Upper lobe of right lung (tissue), 1 donor: ENCODE measurements at places on chromosomes 11 and 22. TPM values are rescaled to one million over a fixed set of nuclear protein-coding genes. Genes with fewer than 3 reads are reported as not detected.

Gene KRTAP5-7
- 0.46 TPM for total RNA-seq

Gene NLRP14
- not detected for total RNA-seq

Gene OR4D5
- total RNA-seq: not detected

Gene TEAD1
- 72.3 TPM for total RNA-seq

Gene CST6
- total RNA-seq: 23.7 TPM

Gene NAALADL1
- total RNA-seq: 10.0 TPM

Gene BCO2
- total RNA-seq: 7.7 TPM

Gene SLC6A5
- total RNA-seq: not detected

Gene CCDC157
- total RNA-seq: 2.7 TPM

Gene SCGB1C1
- not detected for total RNA-seq

Gene OR9Q1
- not detected for total RNA-seq

Gene FSHB
- total RNA-seq: not detected

Gene KLHL22
- 23.3 TPM for total RNA-seq

Gene OR52A1
- total RNA-seq: not detected

Gene CCDC89
- total RNA-seq: 1.2 TPM

Gene ADAMTS8
- 39.1 TPM for total RNA-seq

Gene OR5B21
- total RNA-seq: not detected

Gene TMEM86A
- 6.3 TPM for total RNA-seq

Gene FIBIN
- 27.3 TPM for total RNA-seq

Gene SHISAL1
- 1.0 TPM for total RNA-seq

Gene PKP3
- 40.4 TPM for total RNA-seq

Gene CSNK2A3
- 3.9 TPM for total RNA-seq

Gene NFAM1
- total RNA-seq: 12.6 TPM

Gene OSBPL5
- total RNA-seq: 52.6 TPM

Gene RAB38
- 8.1 TPM for total RNA-seq

Gene NRGN
- total RNA-seq: 79.9 TPM

Gene RASL10A
- total RNA-seq: 0.72 TPM

Gene TEX12
- total RNA-seq: not detected

Gene FOLR3
- total RNA-seq: 29.0 TPM
